ENCODE measurements at places on chromosomes 5 and 9.
A peak's percentile ranks its signal among the peaks of the same experiment; 100 is the strongest.

DNA sequence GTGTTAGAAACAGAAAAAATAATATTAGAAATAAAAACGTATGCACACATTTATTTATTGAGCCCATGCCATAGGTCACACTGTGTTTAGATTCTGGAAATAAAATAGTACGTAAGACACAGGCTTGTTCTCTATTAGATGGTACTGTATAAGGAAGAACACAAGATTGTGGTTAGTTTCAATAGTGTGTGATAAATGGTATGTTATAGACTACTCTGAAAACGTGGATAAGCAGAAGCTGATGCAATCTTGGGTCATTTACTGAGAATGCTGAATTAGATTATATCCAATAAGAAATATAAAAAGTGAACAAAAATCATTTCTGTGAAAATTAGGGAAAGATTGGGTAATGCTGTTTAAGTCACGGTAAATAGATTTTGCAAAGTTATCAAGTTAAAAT lies 1456.4 kb upstream of the ACO1 start:
- no peak for DNase-seq

DNA sequence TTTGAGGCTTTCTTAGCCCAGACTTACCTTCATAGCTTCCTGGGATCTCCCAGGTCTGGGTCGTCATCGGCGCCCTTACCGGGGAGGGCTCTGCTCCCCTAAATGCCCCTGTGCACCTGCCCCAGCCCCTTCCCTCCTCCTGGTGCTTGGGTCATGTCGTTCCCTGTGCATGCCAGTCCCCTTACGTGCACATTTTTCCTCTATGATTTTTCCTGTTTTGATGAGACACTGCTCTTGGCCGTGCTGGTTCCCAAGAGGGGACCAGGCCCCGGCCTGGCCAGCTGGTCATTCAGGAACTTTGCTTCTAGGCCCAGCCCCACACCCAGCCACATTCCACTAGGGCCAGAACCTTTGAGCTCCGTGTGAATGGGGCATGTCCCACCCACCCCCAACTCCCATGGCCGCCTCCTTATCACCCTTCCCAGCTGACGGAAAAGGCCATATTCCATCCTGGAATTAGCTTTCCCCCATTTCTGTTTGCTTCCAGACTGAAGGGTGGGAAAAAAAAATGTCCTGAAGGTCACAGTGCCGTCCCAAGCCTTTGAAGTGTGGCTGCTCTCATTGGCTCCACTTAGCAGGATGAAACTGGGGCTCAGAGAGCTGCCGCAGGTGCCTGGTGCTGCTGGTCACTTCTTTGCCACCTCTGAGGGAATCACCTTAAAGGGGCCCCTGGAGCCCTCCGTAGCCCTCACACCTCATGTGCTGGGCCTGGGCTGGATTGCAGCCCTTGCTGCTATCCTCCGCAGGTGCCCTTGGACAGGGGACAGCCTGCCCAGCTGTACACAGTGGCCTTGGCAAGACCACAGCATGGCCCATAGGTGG lies 25.1 kb downstream of the ERGIC1 start:
- peak; percentile 86 for DNase-seq

- no peak for DNase-seq
Measured at GRCh38 chr5:27639005-27639612, 600.7 kb upstream of the CDH9 start.

DNA sequence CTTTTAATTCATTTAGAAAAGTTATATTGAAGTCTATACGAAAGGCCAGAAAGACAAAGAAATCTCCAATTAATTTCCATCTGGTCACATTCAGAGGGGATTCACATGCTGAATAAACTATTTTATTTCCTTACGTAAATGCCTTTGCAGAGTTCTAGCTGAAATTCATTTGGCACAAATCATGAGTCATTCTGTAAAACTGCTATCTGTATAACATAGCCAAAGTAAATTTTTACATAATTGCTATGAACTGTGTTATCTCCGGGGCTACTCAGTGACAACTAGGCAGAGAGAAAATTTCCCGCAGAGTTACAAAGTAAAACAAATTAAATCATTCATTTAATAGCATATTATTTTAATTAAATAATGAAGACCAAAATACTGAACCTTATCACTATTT lies 463.2 kb upstream of the ADAMTS16 start:
- DNase-seq = no peak

GRCh38 chr5:174356536-174356935 lies 311.0 kb downstream of the NSG2 start:
- DNase-seq = no peak

DNA sequence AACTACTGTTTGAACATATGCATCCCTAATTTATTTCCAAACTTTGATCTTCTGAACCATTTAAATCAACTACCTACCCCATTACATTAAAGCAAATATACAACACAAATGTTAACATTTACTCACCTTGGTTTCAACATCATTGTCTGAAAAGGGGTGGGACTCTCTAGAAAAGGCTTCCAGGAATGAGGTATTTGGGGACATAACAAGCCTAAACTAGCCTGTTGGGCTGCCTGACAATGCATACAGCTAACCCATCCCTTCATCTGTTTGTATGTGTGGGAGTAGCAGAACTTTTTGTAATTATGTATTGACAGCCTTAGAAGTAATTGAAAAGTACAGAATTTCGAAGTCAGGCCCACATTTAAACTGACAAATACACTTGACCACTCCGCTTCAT lies 2225.9 kb upstream of the C9orf72 start:
- no peak for DNase-seq

Data from cardiac fibroblast (primary cell).